ENCODE measurements at places on chromosomes 6 and 20. TPM values are rescaled to one million over a fixed set of nuclear protein-coding genes. Genes with fewer than 3 reads are reported as not detected.

The VGLL2 gene
- not detected for polyA plus RNA-seq

GRCh38 chr6:21524201-21524600 is 69.3 kb upstream of the SOX4 start:
- DNase-seq, result no peak

The EMILIN3 gene
- polyA plus RNA-seq, result not detected

GRCh38 chr20:63047267-63047666 is 40.5 kb upstream of the BHLHE23 start:
- DNase-seq, result no peak

DNA sequence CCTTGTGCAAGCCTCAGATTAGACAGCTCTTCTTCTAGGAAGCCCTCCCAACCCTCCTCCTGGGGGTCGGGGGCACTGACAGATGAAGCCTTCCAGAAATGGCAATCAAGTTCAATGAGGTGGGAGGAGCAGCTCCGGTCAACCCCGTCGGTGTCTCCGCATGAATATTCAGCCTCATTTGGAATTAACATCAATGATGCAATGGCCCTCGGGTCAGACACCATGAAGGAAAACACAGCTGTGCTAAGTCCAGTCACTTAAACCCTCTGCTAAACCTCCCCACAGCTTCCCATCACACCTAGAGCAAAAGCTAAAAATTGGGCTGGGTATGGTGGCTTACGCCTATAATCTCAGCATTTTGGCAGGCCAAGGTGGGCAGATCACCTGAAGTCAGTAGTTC is 36.5 kb downstream of the ZNF217 start:
- no peak for DNase-seq

The CLDN20 gene
- not detected for polyA plus RNA-seq

DNA sequence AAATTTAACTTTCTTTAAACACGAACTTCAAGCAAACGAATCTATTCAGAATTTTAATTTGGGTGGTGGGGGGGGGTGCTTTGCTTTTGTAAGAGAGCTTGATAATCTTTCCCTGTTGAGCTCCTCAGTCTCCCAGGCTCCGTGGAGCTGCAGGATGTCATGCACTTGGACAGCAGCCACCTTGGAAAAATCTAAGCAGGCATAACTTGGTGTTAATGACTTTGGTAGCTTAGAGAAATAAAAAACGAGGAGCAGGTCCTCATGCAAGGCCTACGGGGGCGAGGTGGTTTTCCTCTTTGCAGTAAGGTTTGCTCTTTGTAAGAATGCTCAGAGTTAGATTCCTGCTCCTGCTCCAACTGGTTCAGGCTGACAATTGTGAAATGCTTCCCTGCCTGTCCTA is 102.3 kb downstream of the EDN1 start:
- DNase-seq, result no peak

- DNase-seq, result no peak
Observed at GRCh38 chr6:13615792-13616120, 621 bp downstream of the NOL7 start.

The RPP40 gene
- 18.6 TPM for polyA plus RNA-seq

DNA sequence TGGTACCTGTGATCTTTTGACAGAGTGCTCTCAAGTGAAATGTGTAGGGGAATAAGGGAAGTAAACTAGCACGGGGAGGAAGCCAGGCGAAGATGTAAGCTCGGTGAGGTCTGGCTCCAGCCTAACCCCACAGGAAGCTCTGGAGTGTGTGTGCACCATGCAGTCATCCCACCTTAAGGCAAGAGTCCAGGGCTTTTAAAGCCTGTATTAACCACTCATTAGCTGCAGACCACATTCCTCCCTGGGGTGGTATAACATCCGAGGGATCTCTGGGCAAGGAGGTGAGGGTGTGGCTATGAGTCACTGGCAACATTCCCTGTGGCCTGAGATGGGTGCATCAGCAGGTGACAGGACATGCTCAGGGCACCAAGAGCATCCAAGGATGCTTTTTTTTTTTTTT is 12.5 kb upstream of the RANBP9 start:
- no peak for DNase-seq

DNA sequence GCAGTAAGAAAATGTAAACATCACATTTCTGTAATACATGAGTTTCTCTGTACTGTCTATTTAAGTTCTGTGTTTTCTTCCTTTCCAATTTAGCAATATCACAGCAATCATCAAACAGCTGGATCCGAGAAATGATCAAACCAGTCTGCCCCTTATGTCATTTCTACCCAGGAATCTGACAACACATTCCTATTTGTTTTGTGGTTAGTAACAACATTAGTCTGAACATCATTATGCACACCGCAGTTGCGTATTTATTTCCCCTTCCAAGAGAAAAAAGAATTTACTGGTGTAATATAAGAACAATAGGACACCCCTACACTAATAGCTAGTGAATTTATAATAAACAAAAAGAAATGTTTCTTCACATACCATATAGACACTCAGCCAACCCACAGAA is 179.5 kb downstream of the BTBD9 start:
- no peak for DNase-seq

The MMP24OS gene
- 14.1 TPM for polyA plus RNA-seq

The CAP2 gene
- not detected for polyA plus RNA-seq

DNA sequence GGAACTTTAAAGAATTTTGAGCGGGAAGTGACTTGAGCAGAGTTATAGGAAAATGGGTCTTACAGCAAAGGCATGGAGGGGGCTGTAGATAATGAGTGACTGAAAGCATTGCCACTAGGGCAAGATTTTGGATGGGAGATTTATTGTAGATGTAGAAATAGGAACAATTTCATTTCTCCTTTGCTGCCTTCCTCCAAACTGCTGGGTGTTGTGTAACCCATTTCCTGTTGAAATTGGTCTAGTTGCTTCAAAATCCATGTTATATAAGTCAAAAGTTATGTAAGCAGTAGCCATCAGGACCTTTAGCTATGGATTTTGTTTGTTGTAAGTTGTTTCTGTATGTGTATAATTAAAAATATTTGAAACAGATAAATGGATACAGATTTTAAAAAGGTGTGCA is 11.1 kb downstream of the YWHAB start:
- no peak for DNase-seq

DNA sequence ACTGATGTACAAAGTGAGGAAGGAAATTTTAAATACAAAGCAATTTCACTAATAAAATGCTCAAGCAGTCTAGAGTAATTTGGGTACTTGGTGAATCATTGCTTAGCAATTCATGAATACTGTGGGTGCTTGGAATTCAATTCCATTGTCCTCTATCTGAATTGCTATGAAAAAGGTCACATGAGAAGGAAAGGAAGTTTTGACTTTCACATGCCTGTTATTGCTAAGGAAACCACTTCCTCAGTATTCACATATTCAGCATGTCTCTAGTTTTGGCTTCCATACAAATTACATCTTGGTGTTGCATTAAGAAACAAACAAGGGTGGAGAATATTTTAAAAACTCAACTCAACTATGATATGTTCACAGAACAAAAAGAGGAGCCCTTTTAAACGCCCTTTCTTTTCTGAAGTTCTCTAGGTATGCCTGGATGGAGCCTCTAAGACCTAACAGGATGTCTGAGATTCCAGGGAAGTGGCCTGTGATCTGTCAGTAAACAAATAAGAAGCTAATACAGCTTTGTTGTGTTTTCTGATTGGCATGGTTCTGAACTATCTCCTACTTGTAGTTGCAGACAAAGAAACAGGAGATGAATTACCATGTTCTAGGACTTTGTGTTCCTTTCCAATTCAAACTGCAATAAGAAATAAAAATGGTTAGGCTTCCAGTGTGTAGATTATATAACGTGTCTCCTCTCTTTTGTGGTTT is 190.4 kb downstream of the OGFRL1 start:
- no peak for DNase-seq

GRCh38 chr6:158503846-158504245 is 56.0 kb upstream of the TMEM181 start:
- DNase-seq, result no peak

DNA sequence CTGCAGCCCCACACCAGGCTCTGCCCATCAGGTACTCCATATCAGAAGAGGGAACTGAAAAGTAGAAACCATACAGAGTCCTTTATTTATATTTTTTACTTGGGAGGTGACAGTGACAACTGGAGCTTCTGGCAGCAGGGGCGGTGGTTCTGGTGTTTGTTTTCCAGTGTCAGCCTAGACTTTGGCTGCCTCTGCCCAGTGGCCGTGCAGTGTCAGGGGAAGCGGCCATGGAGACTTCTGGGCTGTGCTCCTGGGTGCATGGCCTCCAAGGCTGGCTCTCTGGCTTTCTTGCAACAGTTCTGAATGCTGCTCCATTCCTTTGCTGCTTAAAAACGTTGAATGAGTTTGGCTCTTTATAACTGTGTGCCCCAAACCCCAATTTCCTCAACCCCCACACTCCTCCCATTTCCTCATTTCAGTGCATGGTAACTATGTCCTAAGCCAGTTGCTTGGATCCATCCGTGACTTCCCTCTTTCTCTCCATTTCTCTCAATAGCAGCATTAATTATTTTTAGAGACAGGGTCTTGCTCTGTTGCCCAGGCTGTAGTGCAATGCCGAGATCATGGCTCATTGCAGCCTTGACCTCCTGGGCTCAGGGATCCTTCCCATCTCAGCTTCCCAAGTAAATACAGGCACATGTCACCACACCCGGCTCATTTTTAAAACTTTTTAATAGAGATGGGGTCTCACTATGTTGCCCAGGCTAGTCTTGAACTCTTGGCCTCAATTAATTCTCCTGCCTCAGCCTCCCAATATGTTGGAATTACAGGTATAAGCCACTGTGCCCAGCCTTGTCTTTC is 141.1 kb upstream of the SGK1 start:
- no peak for DNase-seq

DNA sequence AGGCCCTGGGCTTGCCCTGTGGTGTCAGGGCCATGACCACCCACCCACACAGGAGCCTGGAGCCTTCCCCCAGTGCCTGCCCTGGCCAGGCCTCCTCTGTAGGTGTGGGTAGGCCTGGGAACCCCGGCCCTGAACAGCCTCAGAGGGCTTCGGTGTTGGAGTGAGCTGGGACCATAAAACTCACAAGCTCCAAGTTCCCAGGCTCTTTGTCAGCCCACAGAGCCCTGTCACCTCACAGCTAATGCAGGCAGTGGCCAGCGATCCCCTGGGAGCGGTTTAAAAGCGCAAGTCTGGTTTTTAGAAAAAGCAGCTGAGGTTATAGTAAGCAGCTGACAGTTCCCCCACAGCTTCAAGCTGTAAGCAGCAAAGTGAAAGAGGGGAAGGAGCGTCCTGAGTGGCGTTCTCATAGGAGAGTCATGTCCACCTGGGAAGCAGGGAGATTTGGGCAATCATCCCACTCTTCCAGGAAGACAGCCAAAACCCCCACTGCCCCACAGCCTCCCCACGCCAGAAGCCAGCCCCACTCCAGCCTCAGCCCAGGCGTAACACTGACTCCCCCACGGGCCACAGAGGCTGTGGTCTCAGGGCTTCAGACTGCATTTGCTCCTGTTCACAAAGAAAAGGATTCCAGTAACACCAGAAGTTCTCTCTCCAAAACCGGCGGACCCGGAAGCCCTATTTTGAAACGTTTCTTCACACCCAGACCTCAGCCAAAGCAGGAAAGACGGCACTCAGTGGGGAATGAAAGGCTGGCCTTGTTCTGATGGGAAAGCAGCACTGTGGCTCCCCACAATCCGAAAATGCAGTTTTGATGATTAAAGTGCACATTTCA is 34.3 kb upstream of the FOXC1 start:
- no peak for DNase-seq

DNA sequence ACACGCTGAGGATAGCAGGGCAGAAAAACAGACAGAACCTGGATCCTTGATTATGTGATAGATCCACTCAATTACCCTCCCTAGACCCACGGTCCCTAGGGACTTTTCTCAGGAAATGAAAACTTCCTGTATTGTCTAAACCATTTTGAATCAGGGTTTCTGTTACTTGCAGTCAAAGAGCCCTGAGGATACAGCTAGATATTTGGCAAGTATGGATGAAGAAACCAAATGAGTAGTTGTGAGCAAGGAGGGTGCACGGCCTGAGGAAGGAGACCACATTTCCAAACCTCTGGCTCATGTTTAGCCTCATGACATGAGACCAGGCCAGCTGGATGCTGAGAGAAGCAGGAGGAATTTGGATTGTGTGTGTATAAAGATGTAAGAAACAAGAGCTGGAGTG is 91.6 kb downstream of the MRPL14 start:
- DNase-seq, result no peak

The BTN1A1 gene
- not detected for polyA plus RNA-seq

The LY6G6C gene
- not detected for polyA plus RNA-seq

DNA sequence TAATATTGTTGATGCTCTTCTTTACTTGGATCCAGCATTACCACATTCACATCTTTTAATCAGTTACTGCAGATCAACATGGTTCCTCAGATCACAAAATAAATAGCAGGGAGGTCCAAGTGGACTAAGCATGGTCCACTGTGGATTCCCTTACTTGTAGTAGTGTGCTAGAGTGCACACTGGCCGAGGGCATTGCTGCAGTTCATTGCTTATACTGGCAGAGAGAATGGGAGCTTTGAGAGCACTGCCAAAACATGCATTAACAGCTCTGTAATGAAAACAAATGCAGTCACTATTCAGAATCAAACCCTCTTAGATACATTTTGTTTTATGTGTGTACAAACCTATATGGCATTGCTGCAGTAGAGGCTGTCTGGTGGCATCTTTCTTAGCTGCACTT is 471.5 kb downstream of the CD109 start:
- DNase-seq, result no peak

The RNF146 gene
- polyA plus RNA-seq, result 23.0 TPM
